Activated CD8-positive, alpha-beta T cell treated with anti-CD3 and anti-CD28 coated beads for 36 hours (primary cell): ENCODE measurements at places on chromosomes 2 and 18. TPM values are rescaled to one million over a fixed set of nuclear protein-coding genes. Genes with fewer than 3 reads are reported as not detected.

Gene LNPK
- total RNA-seq, result 41.9 TPM

GRCh38 chr2:10425699-10426098 lies 22.4 kb downstream of the ODC1 start:
- no peaks in the 10 kb centered on the region for H3K4me1 ChIP-seq
- H3K4me3 ChIP-seq, result no peak overlapping the region
- peaks cover 19% of the 10 kb centered on the region for H3K36me3 ChIP-seq
- no peak for DNase-seq
- H3K27me3 ChIP-seq, result no peaks in the 10 kb centered on the region

Gene MARCHF4
- total RNA-seq, result not detected

DNA sequence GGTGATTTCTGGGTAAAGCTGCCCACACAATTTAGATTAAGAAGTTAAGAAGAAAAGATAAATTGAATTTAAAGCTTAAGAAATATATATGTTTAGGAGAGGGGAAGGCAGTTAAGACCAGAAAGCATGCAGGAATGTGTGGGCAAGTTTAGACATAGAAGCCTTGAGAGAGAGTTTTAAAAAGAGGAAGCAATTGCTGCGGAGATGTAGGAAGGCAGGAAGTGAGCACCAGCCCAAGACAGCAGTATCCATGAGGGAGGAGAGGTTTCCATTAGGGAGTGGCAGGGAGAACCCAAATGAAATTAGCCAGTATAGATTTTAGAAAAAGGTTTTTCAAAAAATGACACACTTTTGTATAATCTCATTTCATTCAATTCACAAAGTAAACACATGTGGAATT lies 24.3 kb downstream of the DSC2 start:
- no peaks in the 10 kb centered on the region for H3K36me3 ChIP-seq
- no peak for DNase-seq
- H3K27ac ChIP-seq, result no peak overlapping the region

- no peak for DNase-seq
- H3K4me1 ChIP-seq, result no peaks in the 10 kb centered on the region
- H3K27me3 ChIP-seq, result no peaks in the 10 kb centered on the region
- H3K27ac ChIP-seq, result no peak overlapping the region
- H3K4me3 ChIP-seq, result no peak overlapping the region
- no peaks in the 10 kb centered on the region for H3K36me3 ChIP-seq
Observed at GRCh38 chr2:211751848-211752247, 786.8 kb downstream of the ERBB4 start.

- no peaks in the 10 kb centered on the region for H3K4me1 ChIP-seq
- no peaks in the 10 kb centered on the region for H3K36me3 ChIP-seq
- H3K4me3 ChIP-seq, result no peak overlapping the region
- DNase-seq, result no peak
- H3K27ac ChIP-seq, result no peak overlapping the region
Observed at GRCh38 chr2:163574309-163574708, 161.5 kb downstream of the FIGN start.

- H3K27ac ChIP-seq, result no peak overlapping the region
- no peaks in the 10 kb centered on the region for H3K36me3 ChIP-seq
- H3K4me3 ChIP-seq, result no peak overlapping the region
- H3K27me3 ChIP-seq, result peaks cover 7% of the 10 kb centered on the region
- H3K4me1 ChIP-seq, result peaks cover 12% of the 10 kb centered on the region
Observed at GRCh38 chr2:65390134-65390533, 42.3 kb downstream of the SPRED2 start.

DNA sequence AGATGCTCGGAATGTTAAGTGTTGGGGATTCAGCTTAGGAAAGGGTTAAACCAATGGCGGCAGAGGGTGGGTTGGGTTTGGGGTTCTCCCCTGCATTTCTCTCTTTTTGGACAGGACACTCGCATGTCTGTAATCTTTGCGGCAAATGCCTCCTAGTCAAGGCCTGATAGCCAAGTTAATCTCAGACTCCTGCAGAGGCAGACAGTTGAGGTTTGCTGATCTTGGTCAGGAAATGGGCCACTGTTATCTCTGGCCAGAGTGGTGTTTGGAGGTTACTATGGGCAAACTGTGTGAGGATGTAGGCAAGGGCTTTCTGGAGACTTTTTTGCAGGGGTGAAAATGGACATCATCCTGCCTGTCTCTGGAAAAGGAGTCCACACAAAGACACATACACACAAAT lies 188.8 kb downstream of the SETBP1 start:
- peaks cover 12% of the 10 kb centered on the region for H3K4me1 ChIP-seq
- no peak for DNase-seq
- H3K27ac ChIP-seq, result no peak overlapping the region
- H3K36me3 ChIP-seq, result no peaks in the 10 kb centered on the region

GRCh38 chr18:635171-635570 lies 22.3 kb upstream of the TYMS start:
- DNase-seq, result no peak
- no peak overlapping the region for H3K4me3 ChIP-seq
- no peaks in the 10 kb centered on the region for H3K4me1 ChIP-seq
- no peaks in the 10 kb centered on the region for H3K36me3 ChIP-seq
- H3K27ac ChIP-seq, result no peak overlapping the region

Gene CABYR
- total RNA-seq, result 1.3 TPM

Gene COLEC12
- total RNA-seq, result not detected

- H3K4me3 ChIP-seq, result no peak overlapping the region
- H3K27ac ChIP-seq, result no peak overlapping the region
- H3K27me3 ChIP-seq, result no peaks in the 10 kb centered on the region
- H3K4me1 ChIP-seq, result no peaks in the 10 kb centered on the region
- H3K36me3 ChIP-seq, result no peaks in the 10 kb centered on the region
Observed at GRCh38 chr2:104164721-104165252, 689.1 kb upstream of the POU3F3 start.

DNA sequence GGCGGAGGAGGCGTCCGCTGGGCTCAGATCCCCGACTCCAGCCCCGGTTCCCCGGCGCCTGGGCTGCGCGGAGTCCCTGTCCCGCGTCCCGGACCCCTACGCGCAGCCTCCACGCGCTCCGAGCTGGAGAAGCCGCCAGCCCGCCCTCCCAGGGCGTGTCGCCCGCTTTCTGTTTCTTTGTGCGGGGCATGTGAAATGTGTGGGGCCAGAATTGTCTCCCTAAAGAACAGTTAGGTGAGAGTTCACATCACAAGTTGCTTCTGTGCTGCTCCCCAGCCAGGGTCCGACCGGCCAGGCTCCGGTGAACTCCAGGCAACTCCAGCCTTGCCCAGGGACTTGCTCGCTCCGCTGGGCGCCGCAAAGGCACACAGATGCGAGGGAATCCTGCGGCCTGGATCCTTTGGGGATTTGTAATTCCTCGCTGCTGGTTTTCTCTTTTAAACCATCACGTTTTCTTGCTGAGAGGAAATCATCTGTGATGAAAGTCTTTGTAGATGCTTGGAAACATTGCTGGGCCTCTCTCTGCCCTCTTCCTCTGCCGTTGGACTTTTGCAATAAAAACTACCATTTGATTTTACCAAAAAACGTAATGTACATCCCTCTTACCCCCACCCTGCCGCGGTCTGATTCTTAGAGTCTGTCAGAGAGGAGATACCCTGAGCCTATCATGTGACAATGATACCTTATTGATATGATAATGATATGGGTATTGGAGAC lies 631 bp downstream of the GYPC start:
- no peaks in the 10 kb centered on the region for H3K27me3 ChIP-seq
- H3K4me1 ChIP-seq, result peaks cover 48% of the 10 kb centered on the region
- peak overlapping the region; percentile 100 for H3K27ac ChIP-seq
- DNase-seq, result peak; percentile 52
- H3K36me3 ChIP-seq, result peaks cover 39% of the 10 kb centered on the region
